WTC11 (cell line): ENCODE measurements at places on chromosomes 13 and 19.

DNA sequence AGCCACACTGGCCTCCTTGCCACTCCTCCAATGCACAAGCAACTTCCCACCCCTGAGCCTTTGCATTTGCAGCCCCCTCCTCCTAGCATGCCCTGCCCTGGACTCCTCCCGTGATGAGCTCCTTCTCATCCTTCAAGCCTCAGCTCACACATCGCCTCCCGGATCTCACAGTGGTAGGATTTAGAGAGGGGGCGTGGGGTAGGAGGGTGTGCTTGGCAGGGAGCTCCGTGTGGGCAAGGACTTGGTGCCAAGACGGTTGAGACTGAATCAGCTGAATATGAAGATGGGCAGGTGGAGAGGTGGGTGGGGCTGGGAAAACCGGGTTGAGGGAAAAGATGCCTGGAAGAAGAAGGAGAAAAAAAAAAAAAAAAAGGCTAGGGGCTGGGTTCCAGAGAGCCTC lies 48.4 kb upstream of the ZNRF4 start:
- DNase-seq, result no peak

GRCh38 chr13:51997641-51998330 lies 13.5 kb downstream of the ATP7B start:
- peak; percentile 34 for DNase-seq

DNA sequence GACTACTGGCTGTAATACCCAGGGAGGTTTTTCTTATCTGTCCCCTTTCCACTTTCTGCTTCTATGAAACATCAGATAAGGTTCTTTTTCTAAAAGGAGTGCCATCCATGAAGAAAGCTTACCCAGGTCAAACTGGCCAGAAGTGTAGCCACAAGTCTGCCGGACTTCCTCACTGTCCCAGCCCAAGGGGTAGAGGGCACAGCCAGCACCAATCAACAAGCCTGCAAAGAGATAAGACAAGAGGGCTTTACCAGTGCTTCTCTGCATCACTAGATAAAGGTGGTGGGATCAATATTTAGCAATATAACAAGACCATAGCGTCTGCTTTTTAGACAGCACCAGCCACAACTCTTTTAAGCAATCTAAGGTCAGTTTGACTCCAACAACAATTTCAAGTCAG lies 224.7 kb downstream of the LHFPL6 start:
- no peak for DNase-seq

DNA sequence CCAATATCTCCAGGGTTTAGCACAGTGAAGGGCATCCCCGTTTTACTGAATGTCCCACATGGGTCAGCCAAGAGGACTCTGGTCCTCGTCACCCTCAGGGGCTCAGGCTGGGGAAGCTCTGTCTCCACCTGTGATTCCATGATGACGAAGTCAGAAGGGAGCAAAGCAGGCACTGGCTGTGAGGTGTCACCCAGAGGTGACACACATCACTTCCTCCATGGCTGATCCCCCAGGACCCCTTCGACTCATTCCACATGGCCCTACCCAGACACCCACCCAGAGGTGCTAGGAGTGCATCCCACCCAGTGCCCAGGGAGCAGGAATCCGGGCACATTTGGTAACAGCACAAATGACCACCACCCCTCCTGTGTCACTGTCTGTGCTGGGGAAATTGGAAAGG lies 145.2 kb upstream of the VSTM2B start:
- DNase-seq, result no peak

GRCh38 chr19:37218592-37218935 lies 550 bp downstream of the ZNF383 start:
- no peak for DNase-seq

GRCh38 chr19:18274219-18274780 lies at the start of gene IQCN:
Gene IQCN (minus strand): TSS chr19:18274452. CDS start chr19:18269478, 4,974 bp downstream.
- no peak for DNase-seq

DNA sequence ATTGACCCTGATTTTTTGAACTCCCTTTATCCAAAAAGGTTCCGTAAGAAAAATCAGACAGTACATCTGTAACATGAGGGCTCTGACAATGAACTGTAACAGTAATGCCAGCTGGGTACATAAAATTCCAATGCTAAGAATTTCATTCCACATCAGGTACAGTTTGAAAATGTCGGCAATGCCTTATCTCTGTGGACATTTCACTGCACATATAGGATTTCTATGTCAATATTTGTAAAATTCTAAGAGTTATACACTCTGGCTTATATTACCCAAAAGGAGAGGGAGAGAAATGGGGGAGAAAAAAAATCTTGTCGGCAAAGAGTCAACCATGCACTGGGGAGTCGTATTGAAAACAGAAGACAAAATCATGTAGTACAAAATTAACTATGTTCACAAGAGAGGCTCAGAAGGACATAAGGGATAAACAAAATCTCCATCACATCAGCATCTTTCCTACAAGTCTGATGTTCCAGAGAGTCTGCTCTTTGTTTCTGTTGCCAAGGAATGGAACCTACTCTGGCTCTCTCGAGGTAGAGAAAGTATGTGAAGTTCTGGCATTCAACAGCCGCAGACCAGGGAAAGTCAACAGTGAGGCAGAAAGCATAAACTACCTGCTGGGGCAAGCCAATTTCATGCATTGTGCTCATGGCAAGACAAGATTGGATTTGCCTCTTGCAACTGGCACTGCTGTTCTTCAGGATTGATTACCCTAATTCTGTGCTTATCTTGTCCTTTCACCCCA lies 72.4 kb downstream of the STARD13 start:
- no peak for DNase-seq

- no peak for DNase-seq
These were observed 290.2 kb downstream of the IRS2 start for GRCh38 chr13:109496216-109496615.

DNA sequence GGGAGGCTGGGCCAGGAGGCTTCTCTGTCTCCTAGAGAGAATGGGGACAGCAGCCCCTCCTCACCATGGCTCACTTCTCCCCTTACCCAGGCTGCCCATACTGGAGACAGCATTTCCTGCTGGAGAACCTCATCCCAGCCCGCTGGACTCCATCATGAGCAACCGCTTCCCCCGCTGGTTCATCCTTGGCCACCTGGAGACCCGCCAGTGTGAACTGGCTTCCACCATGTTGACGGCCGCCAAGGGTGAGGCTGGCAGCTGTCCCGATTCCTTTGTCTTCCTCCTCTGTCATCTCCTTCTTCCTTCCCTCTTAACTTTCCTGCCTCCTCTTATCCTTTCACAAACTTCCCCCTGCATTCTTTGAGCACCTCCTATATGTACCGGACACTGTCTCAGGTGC lies 28.0 kb downstream of the ZSWIM4 start:
- no peak for DNase-seq

DNA sequence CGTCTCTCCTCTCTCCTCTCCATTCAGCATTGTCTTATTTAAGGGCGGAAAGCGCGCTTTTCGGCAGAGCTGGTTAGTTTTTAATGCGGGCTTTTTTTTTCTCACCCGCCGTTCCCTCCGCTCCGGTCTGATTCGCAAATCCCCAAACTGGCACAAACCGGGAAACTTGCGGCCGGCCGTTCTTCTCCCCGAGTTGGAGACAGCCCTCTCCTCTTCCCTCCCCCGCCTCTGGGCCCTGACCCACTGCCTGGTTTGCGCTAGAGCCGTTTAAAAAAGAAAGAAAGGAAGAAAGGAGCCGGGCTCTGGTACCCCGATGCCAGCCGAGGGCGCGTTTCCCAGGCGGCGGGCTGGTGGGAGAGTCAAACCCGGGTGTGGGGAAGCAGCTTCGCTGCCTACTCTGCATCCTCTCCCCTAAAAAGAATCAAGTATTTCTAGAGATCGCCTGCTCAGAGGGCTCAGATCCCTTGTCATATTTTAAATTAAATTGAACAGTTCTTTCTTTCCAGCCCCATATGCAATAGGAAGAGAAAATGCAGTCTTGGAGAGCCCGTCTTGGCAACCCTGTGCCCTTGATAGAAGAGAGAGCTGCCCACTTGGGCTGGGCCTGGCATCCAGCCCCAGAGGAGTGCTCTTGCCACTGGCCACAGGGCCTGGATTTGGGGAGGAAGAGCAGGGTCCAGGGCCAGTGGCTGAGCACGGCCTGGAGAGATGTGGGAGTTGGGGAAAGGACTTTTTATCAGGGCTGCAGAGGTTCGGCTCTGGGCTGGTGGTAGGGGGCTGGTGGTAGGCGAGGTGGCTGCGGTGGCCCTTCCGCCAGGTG lies 19.0 kb downstream of the NFIX start:
- DNase-seq, result peak; percentile 73

GRCh38 chr19:17075864-17076542 lies 426 bp downstream of the MYO9B start:
- no peak for DNase-seq

DNA sequence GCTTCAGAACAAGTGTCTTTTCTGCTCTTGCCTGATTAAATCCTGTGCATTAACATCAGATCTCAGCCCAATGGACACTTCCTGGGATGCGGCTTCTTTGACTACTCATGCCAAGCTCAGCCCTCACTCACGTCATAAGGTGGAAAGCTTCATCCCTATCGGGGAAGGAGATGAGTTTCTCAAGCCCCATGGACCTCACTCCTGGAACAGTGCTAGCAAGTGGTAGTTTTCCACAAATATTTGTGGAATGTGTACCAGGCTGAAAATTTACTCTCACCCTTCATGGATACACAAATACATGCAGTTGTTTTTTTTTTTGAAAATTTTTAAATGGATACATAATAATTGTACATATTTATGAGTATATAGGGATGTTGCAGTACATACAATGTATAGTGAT lies 34.6 kb upstream of the FARP1 start:
- no peak for DNase-seq

DNA sequence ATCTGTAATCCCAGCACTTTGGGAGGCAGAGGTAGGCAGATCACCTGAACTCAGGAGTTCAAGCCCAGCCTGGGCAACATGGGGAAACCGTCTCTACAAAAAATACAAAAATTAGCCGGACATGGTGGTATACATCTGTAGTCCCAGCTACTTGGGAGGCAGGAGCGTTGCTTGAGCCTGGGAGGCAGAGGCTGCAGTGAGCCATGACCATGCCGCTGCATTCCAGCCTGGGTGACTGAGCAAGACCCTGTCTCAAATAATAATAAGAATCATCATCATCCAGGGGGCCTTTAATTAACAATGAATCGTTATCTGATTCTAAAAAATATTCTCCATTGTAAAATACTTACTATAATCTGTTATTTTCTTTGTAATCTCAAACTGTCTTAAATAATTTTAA lies 283.4 kb downstream of the DACH1 start:
- DNase-seq, result no peak

- no peak for DNase-seq
These were observed 63.1 kb downstream of the ATP11A start for GRCh38 chr13:112752711-112753541.

DNA sequence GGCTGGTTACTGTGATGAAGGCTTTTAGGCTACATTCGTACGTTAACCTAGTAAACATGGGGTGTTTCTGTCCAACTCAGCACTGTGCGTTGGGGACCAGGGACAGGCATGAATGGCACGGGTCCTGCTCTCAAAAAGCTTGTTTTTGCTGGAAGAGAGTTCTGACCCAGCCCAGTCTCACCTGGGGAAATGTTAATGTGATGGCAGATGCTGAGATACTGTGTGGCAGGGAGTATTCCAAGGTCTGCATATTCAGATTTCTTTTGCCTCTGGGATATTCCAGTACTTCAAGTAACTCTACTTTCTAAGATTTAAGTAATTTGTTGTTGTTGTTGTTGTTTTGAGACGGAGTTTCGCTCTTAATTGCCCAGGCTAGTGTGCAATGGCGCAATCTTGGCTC lies 13.7 kb downstream of the CUL4A start:
- no peak for DNase-seq

DNA sequence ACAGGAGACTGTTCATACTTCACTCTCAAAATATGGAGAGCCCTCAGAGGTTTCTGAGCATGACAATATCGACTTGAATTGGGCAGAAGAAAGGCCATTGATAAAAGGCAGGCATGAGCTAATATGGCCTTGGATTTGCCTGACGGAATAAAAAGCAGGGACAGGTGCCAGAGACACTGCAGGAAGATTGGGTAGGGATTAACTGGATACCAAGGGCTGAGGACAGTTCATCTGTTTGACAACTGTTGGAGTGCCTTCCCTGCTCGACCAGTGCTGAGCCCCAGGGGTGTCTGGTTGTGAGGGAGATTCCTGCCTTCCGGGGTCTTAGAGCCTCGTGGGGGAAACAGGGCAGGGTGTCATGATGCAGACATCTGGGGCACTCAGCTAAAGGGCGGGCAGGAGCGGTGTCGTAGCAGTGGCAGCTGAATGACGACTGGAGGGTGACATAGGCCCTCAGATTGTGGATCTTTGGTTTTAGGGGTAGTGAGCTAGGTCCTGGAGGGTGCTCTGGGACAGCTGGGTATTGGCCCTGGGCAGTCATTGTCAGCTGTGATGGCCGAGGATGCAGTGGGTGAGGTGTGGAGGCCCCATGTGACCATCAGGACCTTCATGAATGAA lies 12.3 kb downstream of the GATAD2A start:
- no peak for DNase-seq
